Fibroblast of gingiva (primary cell): ENCODE measurements at places on chromosomes 7 and 10.

DNA sequence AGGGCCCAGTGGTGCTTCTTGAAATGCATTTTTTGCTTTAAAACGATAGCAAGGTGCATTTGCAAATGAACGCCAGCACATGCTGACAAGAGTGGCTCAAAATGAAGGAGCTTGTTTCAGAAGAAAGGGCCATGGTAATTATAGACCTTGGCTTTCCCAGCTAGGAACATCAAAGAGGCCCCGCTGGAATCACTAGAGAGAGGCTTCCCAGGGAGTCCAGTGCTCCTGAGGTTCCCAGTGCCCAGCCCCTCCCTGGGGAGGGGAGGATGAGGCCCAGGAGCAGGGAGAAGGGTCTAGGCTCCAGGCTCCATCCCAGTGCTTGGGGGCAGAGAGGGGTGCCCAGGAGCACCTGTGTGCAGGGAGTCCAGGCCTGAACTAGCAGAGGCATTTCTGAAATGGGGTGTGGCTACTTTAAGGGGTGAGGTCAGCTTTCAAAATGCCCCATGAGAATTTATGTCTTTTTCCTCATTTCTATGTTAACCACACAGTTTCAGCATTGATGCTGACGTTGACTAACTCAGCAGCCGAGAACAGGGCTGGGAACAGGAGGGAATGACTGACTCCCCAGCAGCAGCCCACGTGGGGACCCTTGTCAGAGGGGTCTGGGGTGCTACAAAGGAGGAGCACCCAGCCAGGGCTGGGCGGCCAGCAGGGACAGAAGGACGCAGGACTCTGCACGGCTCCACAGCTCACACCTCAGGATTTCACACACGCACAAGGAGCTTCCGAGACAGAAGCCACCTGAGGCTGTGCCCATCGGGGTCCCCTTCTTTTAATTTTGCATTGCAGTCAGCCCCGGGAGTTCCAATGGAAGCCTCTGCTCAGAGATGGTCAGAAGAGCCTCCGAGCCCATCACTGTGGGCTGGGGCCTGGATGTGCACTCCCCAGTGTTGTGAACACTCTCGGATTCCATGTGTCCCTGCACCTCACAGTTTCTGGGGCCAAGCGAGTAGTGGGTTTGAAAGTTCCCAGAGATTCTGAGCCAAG is 570.2 kb downstream of the PTPRN2 start:
- DNase-seq: no peak

- peak; percentile 74 for DNase-seq
Observed at GRCh38 chr7:87231711-87232110, 12.2 kb upstream of the TMEM243 start.

GRCh38 chr10:14826076-14826829 is 11.6 kb downstream of the CDNF start:
- no peak for DNase-seq

DNA sequence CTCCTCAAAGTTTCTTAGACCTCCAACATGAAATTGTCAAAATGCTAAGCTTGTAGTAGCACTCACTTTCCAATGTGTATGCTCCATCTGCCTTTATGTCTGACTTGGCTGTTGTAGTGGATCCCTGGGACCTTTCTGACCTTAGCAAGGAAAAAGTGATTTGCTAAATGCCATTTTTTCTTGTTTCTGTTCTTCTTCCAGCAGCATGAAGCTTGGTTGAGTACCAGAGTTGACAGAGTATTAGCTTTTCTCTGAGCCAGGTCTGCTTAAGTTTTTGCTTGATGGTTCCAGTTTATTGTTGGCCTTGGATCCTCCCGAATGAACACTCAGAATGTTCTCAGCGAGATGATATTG is 168.7 kb downstream of the SND1 start:
- DNase-seq: no peak

- peak; percentile 79 for DNase-seq
Observed at GRCh38 chr10:77531441-77532001, 106.1 kb downstream of the KCNMA1 start.

- no peak for DNase-seq
Observed at GRCh38 chr10:49083261-49083660, 32.1 kb downstream of the VSTM4 start.

DNA sequence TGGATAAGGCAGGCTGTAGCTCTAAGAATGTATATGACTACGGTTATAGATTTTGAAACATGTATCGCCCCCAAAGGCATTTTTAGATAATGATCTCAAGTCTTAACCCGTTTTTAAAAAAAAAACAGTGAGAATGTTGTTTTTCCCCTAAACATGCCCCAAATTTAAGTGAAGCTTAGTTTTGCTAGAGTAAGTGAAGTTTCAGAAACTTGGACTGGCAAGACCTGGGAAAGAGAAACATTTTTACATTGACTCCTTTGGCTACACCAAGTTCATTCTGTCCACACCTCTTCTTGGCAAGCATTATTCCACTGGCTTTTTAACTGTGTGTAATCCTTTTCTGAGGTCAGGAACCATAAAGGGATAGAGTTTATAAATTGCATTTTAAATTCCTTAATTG is 216.7 kb upstream of the CELF2 start:
- DNase-seq: no peak

GRCh38 chr7:143002106-143002505 is 24.8 kb downstream of the OR9A2 start:
- no peak for DNase-seq

GRCh38 chr7:80444811-80445210 is 67.1 kb downstream of the GNAT3 start:
- DNase-seq: no peak

- DNase-seq: no peak
Observed at GRCh38 chr10:86188796-86189558, 177.6 kb downstream of the GRID1 start.

GRCh38 chr10:123404357-123404756 is 250.2 kb downstream of the BUB3 start:
- no peak for DNase-seq

DNA sequence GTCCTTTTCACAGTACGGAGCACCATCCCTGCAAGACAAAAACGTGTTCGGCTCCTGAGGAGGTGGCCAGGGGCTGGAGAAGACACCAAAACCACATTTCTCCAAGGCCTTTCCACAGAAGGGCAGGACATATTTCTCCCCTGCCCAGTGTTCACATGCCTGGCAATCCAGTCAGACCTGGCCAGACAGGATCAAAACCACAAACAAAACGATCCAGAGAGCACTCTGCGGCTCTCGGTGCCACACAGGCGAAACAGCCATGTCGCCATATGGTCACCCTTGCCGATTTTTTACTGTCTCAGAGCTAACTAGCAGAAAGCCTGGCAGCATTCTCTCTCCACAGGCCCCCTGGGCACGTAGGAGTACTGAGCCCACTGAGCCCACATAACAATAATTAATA is 113.0 kb downstream of the ABLIM1 start:
- no peak for DNase-seq

DNA sequence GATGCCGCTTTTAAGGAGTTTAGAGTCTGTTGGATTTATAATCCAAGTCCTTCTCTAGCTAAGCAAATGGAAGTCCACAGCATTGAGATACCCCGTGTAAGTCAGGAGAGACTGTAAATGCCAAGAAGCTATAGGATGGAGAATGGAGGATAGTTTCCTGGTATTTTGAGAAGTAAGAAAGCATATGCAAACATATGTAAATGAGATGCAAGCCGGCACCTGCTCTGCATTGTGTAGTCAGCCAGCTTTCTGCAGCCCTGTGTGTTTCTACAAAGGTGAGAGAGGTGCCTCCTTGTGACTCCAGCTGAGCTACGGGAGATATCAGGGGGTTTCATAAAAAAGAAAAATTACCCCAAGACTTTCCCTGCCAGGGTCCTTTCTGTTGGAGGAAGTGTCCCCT is 176.3 kb downstream of the RPS24 start:
- no peak for DNase-seq

GRCh38 chr7:155020996-155021395 is 18.1 kb upstream of the PAXIP1 start:
- no peak for DNase-seq

DNA sequence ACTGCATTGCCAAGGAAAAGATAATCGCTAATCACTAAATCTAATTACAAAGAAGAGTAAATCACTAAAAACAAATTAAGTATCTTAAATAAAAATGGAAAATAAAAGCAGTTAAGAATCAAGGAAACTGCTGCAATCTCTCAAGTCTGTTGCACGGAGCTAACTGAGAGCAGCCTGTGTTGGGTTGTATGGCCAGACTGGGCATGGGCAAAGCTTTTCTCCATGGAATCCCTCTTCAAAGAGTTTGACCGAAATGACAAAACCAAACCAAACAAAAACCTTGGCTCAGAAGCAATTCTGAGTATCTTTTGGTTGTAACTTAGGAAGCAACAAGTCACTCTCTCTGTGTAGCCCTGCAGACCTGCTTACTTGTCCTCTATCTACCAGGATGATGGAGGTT is 78.8 kb downstream of the CELF2 start:
- DNase-seq: no peak

GRCh38 chr7:117459735-117460134 is 20.1 kb upstream of the CFTR start:
- DNase-seq: no peak

- no peak for DNase-seq
Observed at GRCh38 chr7:16169537-16169936, 251.8 kb downstream of the CRPPA start.

DNA sequence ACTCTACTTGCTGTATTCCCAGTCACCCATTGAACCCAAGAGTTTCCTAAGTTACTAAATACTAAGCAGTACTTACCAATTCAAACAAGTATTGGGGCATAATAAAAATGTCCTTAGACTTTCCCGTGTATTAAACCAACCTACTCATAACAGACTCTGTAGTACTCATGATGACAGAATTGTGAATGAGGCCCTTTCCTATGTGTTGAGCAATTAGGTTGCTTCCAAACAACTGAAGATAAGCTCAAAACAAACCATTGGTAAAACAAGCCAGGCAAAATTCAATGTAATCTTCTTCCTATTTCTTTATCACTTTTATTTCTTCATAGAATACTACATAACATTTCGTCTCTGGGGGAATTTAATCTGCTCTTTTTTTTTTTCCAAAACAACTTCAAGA is 106.5 kb upstream of the ANK3 start:
- DNase-seq: no peak

- no peak for DNase-seq
Observed at GRCh38 chr7:51316262-51316665, 345 bp downstream of the COBL start.

GRCh38 chr7:143882604-143883078 is 19.3 kb downstream of the TCAF1 start:
- DNase-seq: peak; percentile 66

GRCh38 chr7:76330673-76331072 is 28.1 kb downstream of the YWHAG start:
- DNase-seq: no peak

DNA sequence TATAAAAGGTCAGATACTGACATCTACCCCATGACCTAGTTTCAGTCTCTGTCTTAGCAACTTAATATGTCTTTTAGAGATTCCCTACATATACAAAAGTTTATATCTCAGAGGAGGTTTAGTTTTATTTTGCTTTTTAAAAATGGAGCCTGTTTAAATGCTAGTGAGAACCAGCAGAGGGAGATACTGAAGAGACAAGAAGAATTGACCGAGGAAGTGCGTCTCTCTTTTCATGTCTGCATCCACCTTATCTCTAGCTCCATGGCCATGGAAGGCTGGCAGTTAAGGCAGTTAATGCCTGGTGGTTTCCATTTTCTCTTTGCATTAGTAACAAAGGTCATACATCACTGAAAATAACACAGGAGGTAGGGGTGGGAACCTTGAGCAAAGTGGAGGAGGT is 10.7 kb downstream of the SUV39H2 start:
- peak; percentile 6 for DNase-seq

GRCh38 chr10:97511711-97512440 is 13.2 kb downstream of the UBTD1 start:
- DNase-seq: no peak

- DNase-seq: no peak
Observed at GRCh38 chr10:117134056-117134305, 4.1 kb downstream of the VAX1 start.

DNA sequence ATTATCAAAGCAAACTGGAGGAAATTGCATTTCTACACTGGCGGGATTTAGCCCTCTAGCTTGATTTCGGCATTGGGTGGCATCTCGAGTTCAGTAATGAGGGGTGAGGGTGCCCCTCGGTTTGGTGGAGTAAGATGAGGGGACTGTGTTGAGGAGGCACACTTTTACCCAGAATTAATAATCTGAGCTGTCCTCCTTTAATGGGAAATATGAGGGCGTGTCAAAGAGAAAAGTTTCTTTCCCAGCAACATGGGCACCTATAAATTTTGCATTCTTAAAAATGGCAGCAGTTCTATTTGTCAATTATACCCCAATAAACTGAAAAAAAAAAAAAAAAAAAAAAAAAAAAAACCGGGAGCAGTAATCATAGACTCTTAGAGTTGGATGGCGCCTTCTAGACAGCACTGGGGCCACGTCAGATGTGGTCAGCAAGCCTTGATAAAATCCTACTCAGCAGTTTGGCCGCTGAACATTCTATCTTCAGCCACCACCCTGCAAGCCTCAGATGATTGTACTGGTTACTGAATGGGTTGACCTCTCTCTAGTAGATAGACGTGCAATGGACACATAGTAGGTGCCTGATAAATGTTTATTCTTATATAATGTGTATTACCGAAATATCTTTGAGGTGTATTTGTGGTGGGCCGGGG is 931 bp downstream of the PAPSS2 start:
- peak; percentile 44 for DNase-seq

DNA sequence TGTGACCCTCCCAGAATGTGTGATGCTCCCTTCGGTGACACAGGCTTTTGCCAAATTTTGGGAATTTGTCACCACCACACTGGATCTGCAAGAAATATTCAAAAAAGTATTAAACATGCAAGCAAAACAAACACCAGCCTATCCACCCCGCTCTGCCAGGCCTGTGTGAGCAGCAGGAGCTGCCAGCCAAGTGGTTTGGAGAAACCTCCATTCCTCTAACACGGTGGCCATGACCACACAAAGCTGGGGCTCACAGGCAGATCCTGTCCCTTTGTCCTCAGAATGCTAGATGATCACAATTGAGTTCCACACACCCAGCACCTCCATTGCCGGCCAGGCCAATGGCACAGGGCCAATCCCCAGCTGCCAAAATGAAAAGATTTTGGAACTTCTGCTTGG is 261.9 kb upstream of the PPP2R2D start:
- DNase-seq: no peak

DNA sequence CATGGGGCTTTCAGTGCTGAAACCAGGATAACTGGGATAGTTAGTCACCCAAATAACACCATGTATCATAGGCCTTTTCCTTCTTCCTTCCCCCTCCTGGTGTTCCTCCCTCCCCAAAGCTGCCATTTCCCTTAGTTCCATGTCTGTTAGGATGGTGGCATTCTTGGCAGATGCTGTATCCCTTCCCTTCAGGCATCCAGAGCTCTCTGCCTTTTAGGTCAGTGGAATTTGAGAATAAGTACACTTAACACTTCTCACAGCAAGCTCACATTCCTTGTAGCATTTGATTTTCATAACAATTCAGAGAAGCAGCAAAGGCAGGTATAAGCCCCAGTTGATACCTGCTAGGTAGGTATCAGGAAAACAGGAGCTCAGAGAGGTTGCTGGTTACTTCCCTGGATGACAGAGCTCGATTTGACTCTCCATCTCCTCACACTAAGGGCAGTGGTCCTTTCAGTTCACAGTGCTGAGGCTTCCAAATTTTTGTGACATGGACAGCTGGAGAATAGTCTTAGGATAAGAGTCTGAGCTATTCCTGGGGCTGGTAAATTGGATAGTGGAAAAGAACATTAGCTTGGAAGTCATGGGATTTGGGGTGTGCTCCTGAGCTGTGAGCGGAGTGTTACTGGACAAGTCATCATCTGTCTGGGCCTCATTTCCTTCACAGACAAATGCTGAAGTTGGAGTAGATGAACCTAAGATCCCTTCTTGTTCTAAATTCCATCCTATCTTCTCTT is 108.7 kb upstream of the RHOBTB1 start:
- DNase-seq: no peak
